ENCODE measurements at places on chromosomes 4 and X.

GRCh38 chrX:40074959-40075332 lies 22.8 kb downstream of the BCOR start:
- no peak for DNase-seq

DNA sequence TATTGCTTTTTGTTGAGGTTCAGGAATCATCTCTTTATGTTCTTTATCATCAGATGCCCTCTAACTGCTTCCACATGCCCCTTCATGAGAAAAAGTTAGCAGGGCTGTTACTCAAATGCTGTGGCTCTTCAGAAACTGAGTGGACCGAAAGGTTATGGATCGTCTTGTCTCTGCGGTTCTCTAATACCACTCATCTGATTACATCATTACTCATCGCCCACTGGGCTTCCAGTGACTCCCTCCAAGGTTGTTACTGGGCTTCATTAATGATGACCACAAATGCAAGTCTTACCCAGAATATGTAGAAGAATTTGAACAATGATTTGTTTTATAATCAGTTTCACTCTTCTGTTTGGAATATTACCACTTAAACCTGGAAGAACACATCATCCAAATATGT lies 67.7 kb downstream of the RWDD4 start:
- DNase-seq = no peak

GRCh38 chrX:148960060-148960459 lies 459.6 kb downstream of the AFF2 start:
- no peak for DNase-seq

- DNase-seq = no peak
Measured at GRCh38 chr4:94410678-94411206, 41.0 kb upstream of the PDLIM5 start.

DNA sequence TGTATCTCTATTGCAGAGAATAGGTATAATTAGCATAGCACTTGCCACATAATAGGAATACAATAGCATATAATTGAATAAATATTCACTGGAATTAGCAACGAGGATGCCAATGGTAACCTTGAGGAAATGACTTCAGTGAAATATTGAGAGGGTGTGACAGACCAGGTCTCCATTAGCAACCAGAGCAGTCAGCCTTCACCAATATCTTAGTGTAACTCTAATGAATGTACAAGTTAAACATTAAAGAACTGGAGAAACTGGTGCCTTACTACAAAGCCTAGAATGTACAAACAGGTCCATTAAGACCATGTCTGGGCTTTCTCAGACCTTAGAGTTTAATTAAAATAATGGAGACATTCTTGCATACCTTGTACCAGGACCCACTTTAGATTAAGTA lies 143.0 kb downstream of the MAGEB17 start:
- DNase-seq = no peak

- DNase-seq = no peak
Measured at GRCh38 chr4:122830426-122831095, 3.9 kb downstream of the FGF2 start.

- no peak for DNase-seq
Measured at GRCh38 chr4:158080354-158080753, 92.5 kb downstream of the GASK1B start.

DNA sequence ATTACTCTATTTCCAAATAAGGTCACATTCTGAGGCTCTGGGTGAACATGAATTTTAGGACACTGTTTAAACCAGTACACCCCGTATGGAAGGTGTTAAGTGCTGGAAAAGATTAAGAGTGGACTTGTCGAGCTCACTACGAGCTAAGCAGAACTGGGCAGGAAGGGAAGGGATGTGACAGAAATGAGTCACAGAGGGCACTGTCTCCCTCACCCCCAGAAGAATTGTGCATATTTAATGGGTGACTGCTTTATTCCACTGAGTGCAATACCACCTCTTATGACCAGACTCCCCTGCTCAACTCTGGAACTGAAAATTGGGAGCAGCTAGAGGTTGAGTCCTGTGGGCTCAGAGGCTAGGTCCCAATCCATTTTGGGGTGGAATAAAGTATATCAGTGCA lies 187.4 kb upstream of the RPS6KA3 start:
- no peak for DNase-seq

DNA sequence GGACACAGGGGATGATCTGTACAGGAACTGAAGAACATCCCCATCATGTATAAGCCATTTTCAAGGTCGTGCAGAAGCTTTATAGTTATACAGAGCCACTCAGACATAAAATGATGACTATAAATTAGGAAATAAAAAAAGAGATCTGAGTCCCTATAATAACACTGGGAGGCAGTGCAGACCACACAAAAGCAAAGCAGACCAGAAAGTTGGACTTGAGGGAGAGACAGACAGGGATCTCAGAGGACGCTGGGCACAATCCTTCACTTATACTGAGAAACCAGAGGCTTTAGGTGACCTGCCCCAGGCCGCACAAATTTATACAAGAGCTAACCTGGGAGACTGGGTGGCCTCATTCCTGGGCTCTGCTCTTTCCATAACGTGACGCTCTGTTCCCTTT lies 70.5 kb downstream of the HADH start:
- no peak for DNase-seq

DNA sequence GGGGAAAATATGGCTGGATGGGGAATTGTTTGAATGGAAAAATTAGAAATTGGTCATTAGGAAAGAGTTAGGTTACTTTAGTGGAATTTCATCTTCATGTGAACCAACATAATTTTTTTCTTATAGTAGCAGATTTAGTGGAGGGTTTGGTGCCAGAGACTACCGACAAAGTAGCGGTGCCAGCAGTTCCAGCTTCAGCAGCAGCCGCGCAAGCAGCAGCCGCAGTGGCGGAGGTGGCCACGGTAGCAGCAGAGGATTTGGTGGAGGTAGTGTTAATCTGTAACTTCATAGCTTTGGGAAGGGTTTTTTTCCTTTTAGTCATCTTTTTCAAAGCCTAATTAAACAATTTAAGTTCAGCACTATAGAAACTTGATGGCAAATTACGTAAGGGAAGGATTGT lies 13.2 kb downstream of the DDX3X start:
- DNase-seq = peak; percentile 9

All from activated gamma-delta T cell (primary cell).